Left forelimb (tissue), 1 donor: ENCODE measurements at places on chromosomes 1 and 21.

DNA sequence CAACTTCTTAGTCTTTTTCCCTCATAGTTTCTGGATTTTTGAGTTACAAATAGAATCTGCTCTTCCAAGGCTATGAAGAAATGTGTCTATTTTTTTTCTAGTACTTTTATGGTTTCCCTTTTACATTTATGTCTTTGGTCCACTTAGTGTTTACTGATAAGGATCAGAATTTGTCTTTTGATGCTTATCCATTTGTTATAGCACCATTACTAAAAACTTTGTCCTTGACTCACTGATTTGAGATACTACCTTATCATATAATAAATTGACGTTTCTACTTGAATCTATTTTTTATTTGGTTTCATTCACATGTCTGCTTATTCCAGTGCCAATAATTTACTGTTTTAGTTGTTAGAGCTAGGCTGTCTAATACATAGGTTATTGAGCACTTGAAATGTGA lies 161.1 kb upstream of the DPYD start:
- DNase-seq, result no peak

- DNase-seq, result no peak
Observed at GRCh38 chr1:12662556-12662955, 18.7 kb downstream of the AADACL4 start.

DNA sequence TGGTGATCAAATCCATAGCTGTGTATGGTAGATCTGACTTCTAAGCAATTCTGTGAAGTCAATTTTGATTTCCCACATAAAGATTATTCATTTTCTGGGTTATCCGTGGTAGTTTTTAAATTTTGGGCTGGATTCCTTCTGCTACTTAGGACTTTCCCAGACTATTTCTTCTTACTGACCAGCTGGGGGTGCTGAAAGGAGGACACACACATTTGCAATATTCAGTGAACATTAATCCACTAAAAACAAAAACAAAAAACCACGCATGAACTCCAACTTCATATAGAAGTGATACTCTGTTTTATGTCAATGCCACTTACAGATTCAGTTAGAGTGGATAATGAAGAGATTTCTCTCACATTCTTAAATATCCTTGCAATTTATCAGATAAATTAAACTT lies 105.4 kb downstream of the KCTD3 start:
- no peak for DNase-seq

DNA sequence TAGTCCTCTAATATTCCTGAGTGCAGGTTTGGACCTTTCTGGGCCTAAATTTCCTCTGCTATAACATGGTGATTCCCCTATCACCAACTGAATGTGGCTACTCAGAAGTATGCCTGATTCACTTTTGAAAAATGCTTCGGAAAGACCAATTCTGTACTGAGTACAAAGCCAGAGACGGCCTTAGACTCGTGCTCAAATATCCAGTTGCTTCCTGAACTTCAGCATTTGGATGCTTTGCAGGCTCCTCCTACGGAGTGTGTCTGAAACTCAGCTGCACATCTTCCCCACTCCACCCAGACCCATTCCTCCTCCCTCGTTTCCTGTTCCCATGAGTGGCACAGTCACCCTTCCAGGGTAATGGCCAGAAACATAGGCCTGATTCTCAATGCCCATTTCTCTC lies 98.4 kb upstream of the GADD45A start:
- no peak for DNase-seq

DNA sequence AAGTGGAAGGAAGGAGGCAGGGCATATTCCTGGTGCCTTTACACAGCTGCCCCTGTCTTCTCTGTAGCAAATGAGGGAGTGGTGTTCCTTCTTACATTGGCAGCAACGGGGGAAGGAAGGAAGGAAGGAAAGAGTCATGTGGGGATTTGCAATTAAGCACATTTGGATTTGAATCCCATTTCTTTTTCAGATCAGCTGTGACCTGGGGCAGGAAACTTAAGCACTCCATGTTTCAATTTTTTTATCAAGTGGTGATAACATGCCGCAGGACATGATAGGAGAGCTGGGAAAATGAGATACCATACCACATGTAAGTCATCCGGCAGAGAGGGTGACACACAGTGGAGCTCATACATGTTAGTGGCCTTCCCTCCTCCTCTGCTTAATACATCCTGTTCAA lies 186.8 kb downstream of the APP start:
- no peak for DNase-seq

- no peak for DNase-seq
Observed at GRCh38 chr1:56526571-56527174, 52.7 kb downstream of the PLPP3 start.

- DNase-seq, result no peak
Observed at GRCh38 chr1:207830788-207831187, 78.9 kb downstream of the CD46 start.

- DNase-seq, result no peak
Observed at GRCh38 chr1:78275906-78276685, 214.7 kb upstream of the PTGFR start.

GRCh38 chr1:85195703-85196102 lies 5.1 kb downstream of the SYDE2 start:
- DNase-seq, result no peak
